ENCODE measurements at places on chromosomes 5 and 9.

DNA sequence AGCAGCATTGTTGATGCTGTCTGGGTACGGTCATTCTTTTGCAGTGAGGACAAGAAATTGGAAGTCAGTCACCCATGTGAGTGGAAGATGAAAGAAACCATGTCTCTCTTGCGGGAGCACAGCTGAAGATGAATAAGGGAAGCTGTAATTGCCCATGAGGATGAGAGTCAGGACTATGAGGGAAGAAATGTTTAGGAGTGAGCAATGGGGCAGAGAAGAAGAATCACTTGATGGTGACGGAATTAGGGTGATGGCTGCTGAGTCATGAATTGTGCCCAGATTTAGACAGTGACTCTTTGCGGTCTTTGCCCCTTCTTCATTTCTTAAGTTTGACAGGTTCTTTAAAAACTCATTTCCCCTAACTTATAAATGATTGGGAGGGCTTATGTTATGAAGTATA is 183.3 kb downstream of the MAST4 start:
- DNase-seq: no peak

GRCh38 chr5:100424787-100425186 is 110.4 kb upstream of the FAM174A start:
- DNase-seq: no peak

GRCh38 chr9:90870621-90871326 is 69.2 kb downstream of the SYK start:
- DNase-seq: peak; percentile 45

GRCh38 chr5:32446630-32447029 is 2.1 kb upstream of the ZFR start:
- no peak for DNase-seq

GRCh38 chr9:90023861-90024260 is 419.0 kb downstream of the GADD45G start:
- no peak for DNase-seq

GRCh38 chr5:110106750-110107149 is 417.0 kb downstream of the MAN2A1 start:
- no peak for DNase-seq

- DNase-seq: peak; percentile 92
Observed at GRCh38 chr9:134135343-134136117, at the start of gene WDR5. TSS of gene WDR5 (plus strand) at chr9:134136082. CDS start at chr9:134139878, 3,796 bp downstream.

DNA sequence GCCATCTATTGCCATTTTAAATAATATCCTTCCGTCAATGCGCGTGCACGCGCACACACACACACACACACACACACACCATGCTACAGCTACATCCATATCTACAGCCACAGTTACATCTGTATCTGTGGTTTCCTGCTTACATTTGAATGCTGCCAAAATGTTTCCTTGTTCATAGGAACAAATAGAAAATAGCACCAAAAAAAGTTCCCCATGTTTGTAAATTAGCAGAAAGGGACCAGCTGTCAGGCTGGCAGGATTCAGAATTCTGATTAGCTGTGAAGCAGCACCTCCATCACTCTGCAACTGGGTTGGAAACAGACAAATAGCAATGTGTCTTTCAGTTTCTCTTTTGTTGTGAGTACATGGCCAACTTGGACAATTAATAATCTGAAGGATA is 601.5 kb downstream of the IRX1 start:
- DNase-seq: no peak

GRCh38 chr5:139746691-139747582 is 48.7 kb upstream of the PSD2 start:
- DNase-seq: peak; percentile 70

GRCh38 chr9:68545033-68545705 is 4.5 kb upstream of the TMEM252 start:
- DNase-seq: no peak

GRCh38 chr5:126744836-126745235 is 32.1 kb upstream of the LMNB1 start:
- no peak for DNase-seq

DNA sequence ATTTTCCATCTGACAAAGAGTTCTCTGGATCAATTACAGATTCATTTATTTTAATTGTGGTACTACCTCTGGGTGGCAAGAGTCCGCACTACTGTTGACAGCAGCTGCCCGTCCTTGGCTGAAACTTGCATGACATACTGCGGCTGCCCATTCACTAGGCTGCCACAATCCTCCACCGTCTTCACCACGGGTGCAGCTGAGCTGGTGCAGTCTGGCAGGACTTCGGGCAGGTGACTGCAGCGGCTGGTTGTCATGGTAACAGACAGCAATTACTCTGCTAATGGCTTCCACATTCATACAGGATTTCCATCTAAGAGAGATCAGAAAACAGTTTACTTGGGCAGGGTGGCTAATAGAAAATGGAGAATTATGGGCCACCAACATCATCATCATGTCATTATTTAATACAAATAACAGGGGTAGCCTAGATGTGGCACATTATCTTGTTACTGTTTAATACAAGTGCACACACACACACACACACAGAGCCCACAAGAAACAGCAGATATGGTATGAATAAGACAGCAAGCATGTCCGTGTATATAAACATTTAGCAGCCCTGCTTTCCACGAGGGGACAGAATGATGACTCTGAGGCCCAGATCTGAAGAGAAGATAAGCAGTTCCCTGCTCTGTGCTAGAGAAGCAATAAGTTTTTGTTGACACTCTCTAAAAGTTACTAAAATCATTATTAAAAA is 112.3 kb downstream of the MARCHF3 start:
- DNase-seq: no peak

- no peak for DNase-seq
Observed at GRCh38 chr5:56506211-56506965, 273.3 kb upstream of the ANKRD55 start.

DNA sequence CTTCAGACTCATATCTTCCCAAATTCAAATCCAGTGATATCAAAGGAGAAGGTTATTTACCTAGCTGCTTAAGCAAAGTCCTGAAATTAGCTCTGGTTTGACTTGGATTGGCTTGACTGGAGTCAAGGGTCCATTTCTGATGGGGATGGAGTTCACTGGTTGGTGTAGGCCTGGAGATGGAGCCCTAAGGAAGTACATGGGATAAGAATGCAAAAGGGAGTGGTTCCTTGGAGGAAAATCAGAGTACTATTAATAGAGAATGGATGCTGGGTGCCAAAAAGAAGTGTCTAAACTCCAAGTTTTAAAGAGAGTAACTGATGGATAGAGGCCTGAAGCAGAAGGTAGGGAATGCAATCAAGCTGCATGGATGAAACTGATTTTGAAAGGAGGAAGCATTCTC is 13.8 kb downstream of the TXNDC8 start:
- no peak for DNase-seq

GRCh38 chr5:149382517-149383220 is 3.6 kb upstream of the IL17B start:
- no peak for DNase-seq

- DNase-seq: no peak
Observed at GRCh38 chr9:91555132-91555531, 131.5 kb upstream of the NFIL3 start.

DNA sequence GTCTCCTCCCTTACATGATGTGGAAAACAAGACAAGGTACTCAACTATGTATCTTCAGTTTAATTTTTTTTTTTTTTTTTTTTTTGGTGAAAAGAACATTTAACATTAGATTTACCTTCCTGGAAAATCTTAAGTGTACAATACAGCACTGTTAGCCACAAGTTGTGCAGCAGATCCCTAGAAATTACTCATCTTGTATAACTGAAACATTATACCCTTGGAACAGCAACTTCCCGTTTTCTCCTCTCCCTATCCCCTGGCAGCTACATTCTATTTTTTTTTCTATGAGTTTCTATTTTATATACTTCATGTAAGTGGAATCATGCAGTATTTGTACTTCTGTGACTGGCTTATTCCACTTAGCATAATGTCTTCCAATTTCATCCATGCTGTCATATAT is 421.9 kb upstream of the FTMT start:
- DNase-seq: no peak

GRCh38 chr5:152305525-152305924 is 99.6 kb downstream of the NMUR2 start:
- no peak for DNase-seq

DNA sequence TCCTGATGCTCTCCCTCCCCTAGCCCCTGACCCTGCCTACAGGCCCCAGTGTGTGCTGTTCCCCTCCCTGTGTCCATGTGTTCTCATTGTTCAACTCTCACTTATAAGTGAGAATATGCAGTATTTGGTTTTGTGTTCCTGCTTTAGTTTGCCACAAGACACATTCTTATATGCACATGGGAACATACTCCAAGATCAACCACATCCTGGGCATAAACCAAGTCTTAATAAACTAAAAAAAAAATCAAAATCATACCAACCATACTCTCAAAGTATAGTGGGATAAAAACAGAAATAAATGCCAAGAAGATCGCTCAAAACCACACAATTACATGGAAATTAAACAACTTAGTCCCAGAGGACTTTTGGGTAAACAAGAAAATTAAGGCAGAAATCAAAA is 11.2 kb upstream of the ZCCHC9 start:
- DNase-seq: no peak

GRCh38 chr5:150409638-150410523 is 2.8 kb downstream of the CD74 start:
- peak; percentile 61 for DNase-seq

GRCh38 chr5:69432412-69433206 is 17.7 kb downstream of the MARVELD2 start:
- DNase-seq: no peak

- DNase-seq: peak; percentile 46
Observed at GRCh38 chr9:304519-305185, 90.0 kb downstream of the DOCK8 start.

DNA sequence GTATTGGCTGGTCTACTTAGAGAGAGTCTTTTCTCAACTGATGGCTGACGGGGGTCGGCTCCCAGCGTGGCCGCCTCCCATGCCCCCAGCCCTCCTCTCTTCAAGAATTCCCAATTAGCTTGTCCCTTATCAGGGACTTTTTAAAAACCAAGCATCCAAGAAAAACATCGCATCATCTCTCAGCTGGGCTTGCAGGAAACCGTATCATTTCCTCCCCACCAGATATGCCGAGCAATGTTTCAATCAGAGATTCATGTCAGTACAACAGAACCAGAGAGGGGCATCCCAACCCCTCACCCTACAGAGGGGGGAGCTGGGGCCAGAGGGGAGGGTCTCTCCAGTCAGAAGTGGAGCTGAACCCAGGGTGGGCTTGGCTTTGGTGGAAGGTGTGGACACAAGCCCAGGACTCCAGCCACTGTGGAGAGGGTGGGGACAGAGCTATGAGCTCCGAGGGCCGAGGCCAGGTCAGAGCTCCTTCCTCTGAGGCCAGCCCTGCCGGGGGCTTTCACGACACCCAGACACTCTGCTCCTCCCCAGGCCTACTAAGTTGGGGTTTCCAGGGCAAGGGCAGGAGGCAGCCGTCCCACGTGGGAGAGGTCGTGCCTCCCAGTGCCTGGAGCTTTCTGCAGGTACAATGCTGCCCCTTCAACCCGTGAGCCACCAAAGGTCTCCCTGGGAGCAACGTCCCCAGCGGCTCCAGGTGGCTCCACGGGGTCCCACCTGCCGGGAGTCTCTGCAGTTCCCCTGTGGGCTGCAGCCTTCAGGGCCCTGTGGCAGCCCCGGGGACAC is 39.0 kb upstream of the TMEM250 start:
- no peak for DNase-seq

DNA sequence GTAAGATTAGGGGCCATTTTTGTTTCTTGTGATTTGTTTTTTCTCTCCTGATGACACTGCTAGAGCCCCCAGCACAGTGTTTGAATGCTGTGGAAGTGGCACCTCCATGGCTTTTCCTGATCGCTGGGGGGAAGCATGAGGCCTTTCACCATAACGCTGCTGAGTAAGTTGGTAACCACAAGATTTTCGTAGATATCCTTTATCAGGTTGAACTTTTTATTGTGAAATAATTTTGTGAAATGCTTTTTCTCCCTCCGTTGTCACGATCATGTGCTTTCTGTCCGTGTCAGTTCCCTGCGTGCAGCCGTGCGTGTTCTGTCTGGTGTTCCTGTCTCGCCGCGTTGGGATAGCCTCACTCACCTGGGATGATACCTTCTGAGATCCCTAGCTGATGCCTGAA is 59.4 kb downstream of the EHMT1 start:
- no peak for DNase-seq

DNA sequence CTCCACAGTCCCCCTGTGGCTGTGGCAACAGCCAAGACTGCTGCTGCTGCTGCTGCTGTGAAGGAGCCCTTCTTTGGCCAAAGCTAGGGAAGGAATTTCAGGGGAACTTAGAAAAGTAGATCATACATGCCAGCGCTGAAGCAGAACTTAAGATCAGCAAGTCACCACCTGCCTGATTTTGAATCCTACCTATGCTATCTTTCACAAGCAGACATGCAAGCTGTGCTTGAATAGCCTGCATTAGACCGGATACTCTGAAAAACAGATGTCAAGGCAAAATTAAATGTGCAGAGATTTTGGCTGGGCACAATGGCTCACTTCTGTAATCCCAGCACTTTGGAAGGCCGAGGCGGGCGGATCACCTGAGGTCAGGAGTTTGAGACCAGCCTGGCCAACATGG is 99.3 kb upstream of the ZNF366 start:
- no peak for DNase-seq

- DNase-seq: no peak
Observed at GRCh38 chr9:70564468-70565335, 150.2 kb upstream of the KLF9 start.

GRCh38 chr5:107389130-107389774 is 281.5 kb downstream of the EFNA5 start:
- DNase-seq: peak; percentile 63

- DNase-seq: no peak
Observed at GRCh38 chr5:2919310-2920018, 168.0 kb upstream of the IRX2 start.

GRCh38 chr5:176916337-176916736 is 17.2 kb upstream of the HK3 start:
- no peak for DNase-seq

- no peak for DNase-seq
Observed at GRCh38 chr5:380701-381309, 59.3 kb downstream of the AHRR start.

DNA sequence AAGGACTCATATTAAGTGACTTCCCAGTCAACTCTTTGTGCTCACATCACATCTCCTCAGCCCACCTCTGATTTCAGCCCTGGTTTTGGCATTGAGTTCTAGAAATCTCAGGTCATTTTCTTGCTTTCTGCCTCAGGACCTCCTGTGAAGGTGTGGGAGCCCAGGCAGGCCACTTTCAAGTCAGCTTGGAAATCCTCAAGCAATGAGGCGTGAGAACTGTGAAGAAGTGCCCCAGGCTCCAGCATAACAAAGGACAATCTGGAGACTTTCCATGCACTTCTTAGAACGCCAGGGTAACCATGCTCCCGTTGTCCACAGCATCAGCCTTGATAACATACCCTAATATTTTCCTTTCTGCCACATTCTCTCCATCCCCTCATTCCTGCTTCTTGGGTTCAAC is 131.2 kb upstream of the MAP3K1 start:
- DNase-seq: no peak

Data from CD4-positive, alpha-beta T cell treated with Interleukin-4 for 4 hours (primary cell).